Activated naive CD8-positive, alpha-beta T cell treated with anti-CD3 and anti-CD28 coated beads, Interleukin-2, amount 50 U/mL, for 16 hours (primary cell): ENCODE measurements at places on chromosomes 11 and 22.

GRCh38 chr11:60756307-60757032 lies at the start of gene MS4A15:
MS4A15 (plus strand) TSS chr11:60756867; CDS start chr11:60763734, 6,867 bp downstream.
- no peak for DNase-seq

DNA sequence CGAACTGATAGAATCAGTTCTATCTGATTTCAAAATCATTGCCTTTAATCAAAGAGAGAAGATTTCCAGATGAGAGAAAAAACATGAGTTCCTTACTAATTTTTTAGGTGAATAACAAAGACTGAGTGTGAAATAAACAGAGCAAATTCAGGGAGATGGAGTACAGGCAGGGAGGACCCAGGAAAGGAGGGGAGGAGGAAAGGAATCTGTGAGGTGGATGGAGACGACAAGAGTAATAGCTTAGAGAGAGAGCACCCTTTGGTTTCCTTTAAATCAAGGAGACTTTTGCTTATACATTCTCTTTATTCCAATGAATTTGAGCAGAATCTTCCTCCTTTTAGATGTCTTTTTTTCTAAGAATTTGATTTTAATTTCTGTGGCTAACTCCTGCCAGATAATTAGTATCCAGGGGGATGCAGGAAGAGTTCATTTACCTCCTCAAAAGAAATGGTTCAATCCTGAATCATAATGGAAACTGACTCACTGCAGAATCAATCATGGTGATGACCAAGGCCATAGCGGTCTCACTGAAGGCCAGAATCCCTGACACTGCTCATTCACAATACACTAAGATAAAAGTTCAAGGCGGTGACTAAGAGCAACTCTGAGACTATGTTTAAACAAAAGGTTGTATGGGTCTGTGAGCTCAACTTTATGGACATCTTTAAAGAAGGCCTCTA lies 234.0 kb upstream of the ZC3H12C start:
- DNase-seq = no peak

GRCh38 chr11:84289381-84289906 lies 1003.3 kb upstream of the CCDC90B start:
- no peak for DNase-seq

- DNase-seq = no peak
Measured at GRCh38 chr11:129249923-129250322, 57.8 kb upstream of the ARHGAP32 start.

DNA sequence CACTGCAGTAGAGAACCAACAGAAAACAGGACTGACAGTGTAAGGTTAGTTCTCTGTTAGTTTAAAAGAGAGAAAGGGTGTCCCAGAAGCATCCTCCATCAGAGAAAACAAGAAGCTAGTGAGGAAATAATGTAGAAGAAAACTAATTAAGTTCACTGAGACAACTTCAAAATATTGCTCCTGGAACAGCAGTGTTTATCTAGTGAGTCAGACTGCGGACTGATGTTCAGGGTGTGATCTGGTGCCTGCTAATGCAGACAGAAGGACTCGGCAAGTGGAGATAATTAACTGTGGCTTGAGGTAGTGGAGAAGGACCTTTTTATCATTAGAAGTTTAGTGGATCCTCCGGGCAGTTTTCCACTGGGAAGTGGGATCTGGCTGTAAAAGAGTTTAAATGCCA lies 55.4 kb downstream of the CDON start:
- no peak for DNase-seq
